Endothelial cell of umbilical vein (primary cell): ENCODE measurements at places on chromosomes 6 and 20. TPM values are rescaled to one million over a fixed set of nuclear protein-coding genes. Genes with fewer than 3 reads are reported as not detected.

BMP5 gene
- polyA plus RNA-seq: not detected in 2 replicates

PNLDC1 gene
- not detected in 2 replicates for polyA plus RNA-seq

SYNDIG1 gene
- polyA plus RNA-seq: not detected in 2 replicates

RRAGD gene
- 0.07 and 0.08 TPM in 2 replicates for polyA plus RNA-seq

SEL1L2 gene
- not detected in 2 replicates for polyA plus RNA-seq

CRISP3 gene
- polyA plus RNA-seq: not detected in 2 replicates

UQCC2 gene
- polyA plus RNA-seq: 46.3 and 52.1 TPM in 2 replicates

OXT gene
- not detected in 2 replicates for polyA plus RNA-seq

TMEM14B gene
- 56.9 and 73.1 TPM in 2 replicates for polyA plus RNA-seq

FERMT1 gene
- polyA plus RNA-seq: 0.11 TPM in 2 replicates

TMC2 gene
- not detected in 2 replicates for polyA plus RNA-seq

DNAH8 gene
- polyA plus RNA-seq: 0.45 and 0.61 TPM in 2 replicates

TGM3 gene
- polyA plus RNA-seq: not detected in 2 replicates

DEFB124 gene
- not detected in 2 replicates for polyA plus RNA-seq

FARS2 gene
- 17.9 and 20.2 TPM in 2 replicates for polyA plus RNA-seq

PLN gene
- polyA plus RNA-seq: not detected in 2 replicates

CST4 gene
- not detected in 2 replicates for polyA plus RNA-seq

TP53TG5 gene
- polyA plus RNA-seq: not detected in 2 replicates

C2 gene
- not detected in 2 replicates for polyA plus RNA-seq

TRIM15 gene
- polyA plus RNA-seq: not detected in 2 replicates

SMLR1 gene
- polyA plus RNA-seq: not detected in 2 replicates

MYB gene
- polyA plus RNA-seq: 0.10 and 0.14 TPM in 2 replicates

LRRN4 gene
- polyA plus RNA-seq: 0.03 TPM in 1 of 2 replicates, not detected in the other

SAPCD1 gene
- polyA plus RNA-seq: 1.6 and 3.0 TPM in 2 replicates

NOX3 gene
- polyA plus RNA-seq: not detected in 2 replicates

SRMS gene
- polyA plus RNA-seq: not detected in 2 replicates

SLC18B1 gene
- polyA plus RNA-seq: 6.7 and 9.2 TPM in 2 replicates

CNR1 gene
- 0.06 TPM in 1 of 2 replicates, not detected in the other for polyA plus RNA-seq

KHDC1L gene
- polyA plus RNA-seq: 0.15 and 0.18 TPM in 2 replicates

VPS16 gene
- polyA plus RNA-seq: 37.6 and 37.8 TPM in 2 replicates

PAQR8 gene
- polyA plus RNA-seq: 4.3 TPM in 2 replicates

RBBP8NL gene
- polyA plus RNA-seq: not detected in 2 replicates

NKX2-4 gene
- polyA plus RNA-seq: not detected in 2 replicates

ATP6V1G2 gene
- 0.64 and 0.70 TPM in 2 replicates for polyA plus RNA-seq

STAU1 gene
- 40.9 and 53.1 TPM in 2 replicates for polyA plus RNA-seq

PTK7 gene
- polyA plus RNA-seq: 41.9 and 44.6 TPM in 2 replicates

CTAGE9 gene
- polyA plus RNA-seq: not detected in 2 replicates

CST2 gene
- not detected in 2 replicates for polyA plus RNA-seq

MPIG6B gene
- polyA plus RNA-seq: not detected in 2 replicates

RBM38 gene
- 37.4 and 49.0 TPM in 2 replicates for polyA plus RNA-seq
